ENCODE measurements at places on chromosomes 2 and 18. TPM values are rescaled to one million over a fixed set of nuclear protein-coding genes. Genes with fewer than 3 reads are reported as not detected.

DNA sequence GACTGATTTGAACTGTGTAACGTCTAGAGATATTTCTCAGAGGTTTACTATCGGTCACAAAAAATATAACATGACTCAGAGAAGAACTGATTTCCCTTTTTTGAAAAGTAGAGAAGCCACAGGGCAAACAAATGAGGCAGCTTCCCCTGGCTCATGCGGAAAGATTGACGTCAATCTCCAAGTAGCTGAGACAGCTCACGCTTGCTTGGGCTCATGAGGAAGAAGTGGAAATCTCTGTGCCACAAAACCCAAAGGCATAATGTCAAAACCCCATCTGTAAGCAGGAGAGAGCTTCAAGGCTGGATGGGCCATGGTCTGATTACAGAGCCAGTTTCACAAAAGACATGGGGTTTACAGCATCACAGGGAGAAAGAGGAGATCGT, 188.1 kb downstream of the ARL4C start:
- no peak for DNase-seq

Gene FMNL2
- 51.4 TPM for polyA plus RNA-seq

GRCh38 chr18:44453505-44453904, 227.2 kb upstream of the SETBP1 start:
- DNase-seq: no peak

DNA sequence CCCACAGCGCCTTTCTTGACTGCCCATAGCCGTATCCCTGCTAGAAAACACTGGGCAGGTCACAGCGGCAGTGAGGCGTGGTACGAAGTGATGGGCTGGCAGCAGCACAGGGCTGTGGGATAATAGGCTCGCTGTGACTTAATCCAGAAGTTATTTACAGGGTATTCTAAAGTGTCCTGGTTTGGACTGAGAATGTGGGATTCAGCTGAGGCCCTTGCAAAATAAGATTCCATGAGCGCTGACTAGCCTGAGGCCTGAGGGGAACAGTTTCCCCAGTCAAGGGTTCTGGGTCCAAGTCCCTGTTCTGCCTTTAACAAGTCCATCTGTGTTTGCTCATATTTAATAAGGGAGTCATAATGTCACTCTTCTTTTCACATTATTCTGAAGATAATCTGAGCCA, 34.6 kb downstream of the SETBP1 start:
- no peak for DNase-seq

Gene MOGAT1
- not detected for polyA plus RNA-seq

DNA sequence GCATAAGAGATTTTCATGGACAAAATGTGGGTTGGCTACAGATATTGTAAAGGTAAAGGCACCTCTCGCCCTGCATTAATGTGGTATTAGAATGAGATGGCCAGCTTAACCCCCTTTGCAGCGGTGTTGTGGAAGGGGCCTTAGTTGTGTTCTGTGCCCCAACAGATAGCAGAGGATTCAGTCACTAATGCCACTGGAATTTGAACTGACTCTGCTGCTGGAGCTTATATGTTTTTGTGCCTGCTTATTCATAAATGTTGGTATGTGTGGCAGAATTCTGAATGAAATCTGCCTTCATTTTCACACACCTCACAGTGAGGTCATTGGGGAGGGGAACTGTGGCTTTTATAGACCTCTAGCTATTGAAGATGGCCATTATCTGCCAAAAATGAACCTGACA, 90.7 kb upstream of the ITGA6 start:
- no peak for DNase-seq

Gene EVX2
- not detected for polyA plus RNA-seq

- no peak for DNase-seq
Measured at GRCh38 chr2:103868396-103868795, 985.5 kb upstream of the POU3F3 start.

Gene CENPA
- 10.8 TPM for polyA plus RNA-seq

Gene KLHL30
- polyA plus RNA-seq: 0.08 TPM

DNA sequence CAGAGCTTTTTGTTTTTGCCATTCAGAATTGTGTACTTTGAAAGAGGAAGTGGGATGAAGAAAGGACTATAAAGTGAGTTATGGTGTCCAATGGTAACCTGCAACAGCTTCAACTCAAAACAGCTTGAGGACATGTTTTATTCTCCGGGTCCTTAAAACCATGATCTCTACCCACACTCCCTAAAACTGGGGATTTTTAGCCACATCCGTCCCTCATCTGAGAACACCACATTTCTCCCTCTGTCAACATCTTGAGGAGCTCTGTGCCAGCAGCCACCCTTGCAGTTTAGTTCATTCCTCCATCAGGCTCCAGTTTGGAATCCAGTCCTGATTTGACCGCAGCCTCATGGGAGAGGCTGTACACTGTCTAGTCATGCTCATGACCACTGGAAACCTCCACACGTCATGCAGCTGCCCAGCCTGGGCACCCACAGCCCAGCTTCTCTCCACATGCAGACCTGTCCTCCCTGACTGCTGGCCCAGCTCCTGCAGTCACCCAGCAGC, 62.6 kb downstream of the C18orf63 start:
- no peak for DNase-seq

DNA sequence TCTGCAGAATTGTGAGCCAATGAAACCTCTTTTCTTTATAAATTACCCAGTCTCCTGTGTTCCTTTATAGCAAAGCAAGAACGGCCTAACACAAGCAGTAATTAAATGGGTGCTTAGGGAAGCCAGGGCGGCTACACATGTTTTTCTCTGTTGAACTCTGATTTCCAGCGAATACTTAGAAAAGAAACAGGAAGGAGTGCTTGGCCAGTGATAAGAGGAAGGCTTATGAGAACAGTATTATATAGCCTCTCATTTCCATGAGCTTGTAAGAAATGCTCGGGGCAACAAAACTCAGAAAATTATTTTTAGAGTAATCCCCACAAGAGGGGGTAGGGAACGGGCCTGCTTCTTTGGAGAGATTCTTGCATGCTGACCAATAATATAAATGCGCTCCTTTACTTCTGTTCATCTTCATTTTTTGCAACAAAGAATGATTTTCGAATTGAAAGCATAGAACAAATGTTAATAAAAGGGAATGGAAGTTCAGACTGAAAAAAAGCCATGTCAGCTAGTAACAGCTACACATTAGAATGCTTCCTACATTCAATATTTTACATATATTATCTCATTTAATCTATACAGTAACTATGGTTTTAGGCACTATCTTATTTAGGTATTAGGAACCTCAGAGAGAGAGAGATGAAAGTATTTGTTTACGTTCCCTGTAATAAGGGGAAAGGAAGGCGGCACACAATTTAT, 49.7 kb upstream of the CCDC85A start:
- DNase-seq: no peak

GRCh38 chr2:147236601-147237000, 608.2 kb upstream of the ACVR2A start:
- no peak for DNase-seq

DNA sequence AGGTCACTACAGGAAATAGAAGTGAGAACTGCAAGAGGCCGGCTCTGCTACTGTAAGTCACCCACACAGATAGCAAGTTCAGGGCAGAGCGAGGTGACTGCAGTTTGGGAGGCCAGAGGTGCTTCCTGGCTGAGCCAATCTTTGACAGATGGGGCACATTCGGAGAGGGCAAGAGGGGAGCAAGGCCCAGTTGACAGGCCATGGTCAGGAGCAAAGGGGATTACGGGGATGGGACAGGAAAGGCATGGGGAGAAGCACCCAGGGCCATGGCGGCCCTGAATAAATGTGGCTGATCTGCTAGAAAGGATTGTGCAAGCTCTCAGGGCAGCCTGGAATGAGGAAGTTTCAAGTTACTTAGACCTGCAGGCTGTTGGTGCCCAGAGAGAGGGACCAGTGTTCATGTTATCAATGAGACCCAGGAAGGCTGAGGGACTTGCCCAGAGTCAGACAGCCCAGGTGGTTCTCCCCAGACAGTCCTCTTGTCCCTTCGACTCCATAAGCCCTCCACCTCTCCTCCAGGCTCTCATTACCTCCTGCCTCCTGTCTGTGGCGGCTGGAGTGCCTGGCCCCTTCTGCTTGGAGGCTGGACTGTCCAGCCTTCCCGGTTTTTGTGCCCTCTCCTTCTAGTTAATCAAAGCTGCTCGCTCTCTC, 123.3 kb downstream of the CTIF start:
- no peak for DNase-seq

Data from right lung (tissue), 10 donors.